ENCODE measurements at places on chromosomes 2 and 18.

- DNase-seq = no peak
Observed at GRCh38 chr2:186593523-186593922, 3.7 kb downstream of the ITGAV start.

DNA sequence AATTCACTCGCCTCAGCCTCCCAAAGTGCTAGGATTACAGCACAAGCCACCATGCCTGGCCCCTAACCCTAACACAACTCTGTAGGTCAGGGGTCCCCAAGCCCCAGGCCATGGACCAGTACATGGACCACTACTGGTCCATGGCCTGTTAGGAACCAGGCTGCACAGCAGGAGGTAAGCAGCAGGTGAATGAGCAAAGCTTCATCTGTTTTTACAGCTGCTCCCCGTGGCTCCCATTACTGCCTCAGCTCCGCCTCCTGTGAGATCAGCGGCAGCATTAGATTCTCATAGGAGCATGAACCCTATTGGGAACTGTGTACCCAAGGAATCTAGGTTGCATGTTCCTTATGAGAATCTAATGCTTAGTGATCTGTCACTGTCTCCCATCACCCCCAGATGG, 201.7 kb downstream of the NRP2 start:
- no peak for DNase-seq

DNA sequence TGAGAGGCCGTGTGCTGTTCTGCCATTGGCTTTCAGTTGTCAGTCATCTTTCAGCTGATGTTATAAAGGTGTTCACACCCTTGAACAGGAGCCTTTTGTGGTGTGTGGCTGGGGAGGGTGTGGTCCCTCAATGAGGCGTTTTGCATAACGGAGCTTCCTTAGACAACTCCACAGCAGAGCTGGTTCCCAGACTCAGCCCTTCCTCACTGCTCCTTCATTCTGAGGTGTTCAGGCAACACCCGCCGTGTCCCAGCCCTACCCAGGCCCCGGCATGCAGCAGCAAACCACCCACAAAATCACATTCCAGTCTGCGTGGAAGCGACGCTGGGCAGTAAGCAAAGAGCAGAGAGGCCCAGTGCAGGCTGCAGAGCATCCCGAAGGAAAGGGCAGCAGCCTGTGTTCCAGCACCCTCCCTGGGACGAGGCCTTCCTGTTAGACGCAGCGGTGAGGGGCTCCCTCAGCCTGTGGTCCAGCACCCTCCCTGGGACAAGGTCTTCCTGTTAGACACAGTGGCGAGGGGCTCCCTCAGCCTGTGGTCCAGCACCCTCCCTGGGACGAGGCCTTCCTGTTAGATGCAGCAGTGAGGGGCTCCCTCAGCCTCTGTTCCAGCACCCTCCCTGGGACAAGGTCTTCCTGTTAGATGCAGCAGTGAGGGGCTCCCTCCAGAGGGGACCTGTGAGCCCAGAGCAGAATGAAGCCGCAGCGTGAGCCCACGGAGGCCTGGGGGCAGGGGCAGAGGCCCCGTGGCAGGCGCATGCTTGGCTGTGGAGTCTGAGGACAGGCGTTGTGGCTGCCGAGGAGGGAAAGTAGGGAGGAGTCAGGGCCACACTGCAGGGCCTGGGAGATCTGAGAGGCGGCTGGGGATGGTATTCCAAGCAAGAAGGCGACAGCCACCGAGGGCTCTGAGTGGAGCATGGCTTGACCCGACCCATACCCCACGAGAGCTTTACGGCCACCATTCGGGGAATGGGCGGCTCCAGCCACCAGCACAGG, 201.8 kb upstream of the HDAC4 start:
- peak; percentile 33 for DNase-seq

GRCh38 chr18:34494359-34494696, 215.8 kb upstream of the DTNA start:
- DNase-seq = no peak

DNA sequence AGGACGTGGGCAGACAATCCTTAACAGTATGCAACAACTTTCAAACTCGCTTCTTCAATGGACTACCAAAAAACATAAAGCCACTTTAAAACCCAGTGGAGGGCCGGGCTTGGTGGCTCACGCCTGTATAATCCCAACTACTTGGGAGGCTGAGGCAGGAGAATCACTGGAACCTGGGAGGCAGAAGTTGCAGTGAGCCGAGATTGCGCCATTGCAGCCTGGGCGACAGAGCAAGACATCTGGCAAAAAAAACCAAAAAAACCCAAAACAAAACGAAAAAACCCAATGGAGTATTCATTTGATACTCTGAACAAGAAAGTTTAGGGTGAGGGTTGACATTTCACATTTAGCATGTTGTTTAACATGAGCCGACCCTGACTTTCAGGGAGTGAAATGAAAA, 14.0 kb downstream of the RNF125 start:
- DNase-seq = no peak

GRCh38 chr2:99626158-99626557, 136.3 kb upstream of the REV1 start:
- no peak for DNase-seq

GRCh38 chr2:141201016-141201565, 929.7 kb downstream of the LRP1B start:
- DNase-seq = no peak

DNA sequence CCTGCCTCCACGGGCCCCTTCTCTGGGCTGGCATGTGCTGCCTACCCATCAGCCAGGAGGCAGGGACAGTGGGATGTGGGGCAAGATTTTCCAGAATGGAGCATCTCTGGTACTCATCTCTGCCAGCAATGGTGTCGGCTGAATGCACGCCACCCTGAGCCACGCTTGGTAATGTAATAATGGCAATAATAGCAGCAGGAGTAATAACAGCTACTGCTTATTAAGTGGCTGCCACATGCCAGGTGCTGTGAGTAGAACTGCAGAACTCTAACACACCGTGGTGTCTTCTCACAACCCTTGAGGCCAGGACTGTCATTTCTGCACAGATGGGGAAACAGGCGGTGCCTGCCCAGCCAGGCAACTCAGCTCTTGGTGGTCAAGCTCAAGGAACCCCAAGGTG, 113.6 kb downstream of the CELF4 start:
- no peak for DNase-seq

- DNase-seq = no peak
Observed at GRCh38 chr2:227296671-227297405, 28.2 kb upstream of the MFF start.

- no peak for DNase-seq
Observed at GRCh38 chr2:169978402-169979017, 151.3 kb downstream of the UBR3 start.

GRCh38 chr2:217742276-217742675, 260.5 kb downstream of the TNS1 start:
- DNase-seq = no peak

- no peak for DNase-seq
Observed at GRCh38 chr2:516944-517343, 160.3 kb downstream of the TMEM18 start.

GRCh38 chr2:175964195-175964594, 37.9 kb downstream of the LNPK start:
- no peak for DNase-seq

GRCh38 chr2:176392249-176392648, 123.0 kb downstream of the MTX2 start:
- DNase-seq = no peak

- no peak for DNase-seq
Observed at GRCh38 chr2:236603361-236604015, 33.9 kb downstream of the ACKR3 start.

DNA sequence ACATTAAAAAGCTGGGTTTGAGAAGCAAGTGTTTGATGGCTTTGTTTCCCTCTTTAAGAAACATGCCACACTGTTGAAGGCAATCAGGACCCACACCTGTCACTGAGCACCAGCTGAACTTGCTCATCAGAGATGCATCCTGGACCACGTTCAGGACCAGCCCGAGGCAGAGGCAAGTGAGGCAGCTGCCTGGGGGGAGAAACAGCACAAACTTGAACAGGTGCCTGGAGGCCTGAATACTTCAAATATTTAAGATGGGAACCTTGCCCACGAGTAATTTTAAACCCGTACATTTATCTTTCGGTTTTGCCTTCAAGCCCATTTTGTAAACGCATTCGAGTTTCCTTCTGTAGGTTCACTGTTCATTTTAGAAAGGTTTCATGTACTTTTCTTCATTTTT, 421.3 kb downstream of the NYAP2 start:
- no peak for DNase-seq

GRCh38 chr2:232304236-232304635, 74.3 kb upstream of the ALPP start:
- DNase-seq = no peak

- no peak for DNase-seq
Observed at GRCh38 chr2:229539628-229540027, 174.7 kb downstream of the DNER start.

- no peak for DNase-seq
Observed at GRCh38 chr2:193810533-193810932, 1615.8 kb upstream of the TMEFF2 start.

- DNase-seq = no peak
Observed at GRCh38 chr2:234372506-234372905, 124.4 kb downstream of the ARL4C start.

DNA sequence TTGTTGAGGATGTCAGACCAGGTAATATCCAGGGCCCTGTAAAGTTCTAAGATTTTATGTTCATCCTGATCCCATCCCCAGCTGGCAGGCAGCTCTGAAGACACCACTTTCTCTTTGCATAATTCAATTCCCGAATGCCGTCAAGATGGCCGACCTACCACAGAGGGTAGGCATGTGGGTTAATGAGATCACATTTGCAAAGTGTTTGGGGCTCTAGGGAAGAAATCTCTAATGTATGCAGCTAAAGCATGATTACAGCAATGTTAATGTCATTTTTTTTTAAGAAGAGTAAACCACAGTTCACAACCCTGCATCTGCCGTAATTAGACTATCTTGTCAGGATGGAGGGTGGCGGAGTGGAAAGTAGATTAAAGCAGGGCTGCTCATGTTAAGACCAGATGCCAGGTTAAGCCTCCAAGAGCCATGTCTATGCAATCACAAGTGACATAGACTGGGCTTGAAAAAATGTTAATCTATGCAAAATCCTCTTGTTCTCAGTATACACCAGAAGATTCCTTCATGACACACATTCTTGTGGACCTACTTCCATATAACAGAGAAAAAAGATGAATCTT, 131.4 kb downstream of the ALK start:
- DNase-seq = no peak

DNA sequence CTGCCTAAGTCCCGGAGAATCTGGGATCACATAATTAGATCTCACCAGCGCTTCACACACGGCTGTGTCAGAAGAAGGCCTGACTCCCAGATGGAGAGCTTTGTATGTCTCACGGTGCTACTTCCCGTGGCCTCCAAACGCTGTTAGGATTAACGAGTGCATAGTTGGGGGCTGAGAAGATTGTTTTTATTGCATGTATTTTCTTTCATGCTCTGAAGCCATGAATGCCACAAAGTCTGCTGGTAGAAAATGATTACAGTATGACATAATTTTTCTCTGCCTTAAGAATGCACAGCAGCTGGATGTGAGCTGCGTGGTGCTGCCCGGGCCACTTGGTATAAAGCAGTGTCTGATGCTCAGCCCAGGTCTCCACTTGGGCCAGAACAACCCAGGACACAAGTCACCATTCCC, 166.5 kb downstream of the SEPTIN10 start:
- no peak for DNase-seq

GRCh38 chr2:217899231-217900009, 103.4 kb downstream of the TNS1 start:
- peak; percentile 54 for DNase-seq

- DNase-seq = no peak
Observed at GRCh38 chr2:79159030-79159429, 523 bp downstream of the REG3A start.

DNA sequence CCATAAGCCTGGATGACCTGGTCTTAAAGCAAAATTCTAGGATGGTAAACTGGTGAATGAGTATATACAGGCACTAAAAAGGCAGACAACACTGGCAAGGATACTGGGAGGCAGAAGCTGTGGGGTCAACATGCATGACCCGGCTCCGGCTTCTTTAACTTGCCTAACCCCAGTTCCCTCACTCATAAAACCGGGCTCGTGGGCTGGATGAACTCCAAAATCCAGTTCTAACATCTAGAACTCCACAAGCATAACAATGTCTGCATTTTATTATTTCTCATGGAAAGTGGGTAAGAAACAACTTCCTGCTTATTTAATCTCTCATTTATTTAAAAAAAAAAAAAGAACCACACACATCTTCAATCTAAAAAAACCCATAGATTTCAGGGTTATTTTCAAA, 57.3 kb downstream of the FARSB start:
- no peak for DNase-seq

- no peak for DNase-seq
Observed at GRCh38 chr2:69993048-69993565, 31.7 kb upstream of the ASPRV1 start.

DNA sequence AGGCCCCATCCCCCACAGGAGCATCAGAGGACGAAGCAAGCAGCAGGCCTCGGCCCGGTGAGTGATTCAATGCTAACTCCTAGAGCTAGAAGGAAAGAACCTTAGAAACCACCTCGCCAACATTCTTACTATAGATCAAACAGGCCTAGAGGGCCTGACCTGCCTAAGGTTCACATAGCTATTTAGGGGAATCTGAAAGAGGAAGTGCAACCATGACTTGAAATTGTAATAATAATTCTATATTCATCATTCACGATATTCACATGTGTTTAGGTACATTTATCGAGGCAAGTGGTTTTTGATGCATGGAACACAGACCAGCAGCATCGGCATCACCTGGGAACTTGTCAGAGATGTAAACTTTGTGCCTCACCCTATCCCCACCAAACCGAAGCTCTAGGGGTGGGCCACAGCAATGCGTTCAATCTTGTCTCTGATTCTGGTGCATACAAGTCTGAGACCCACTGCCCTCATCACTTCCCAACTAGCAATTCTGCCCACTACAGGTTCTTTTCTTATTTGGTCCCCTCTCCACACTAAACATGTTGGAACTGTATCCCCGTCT, 78.0 kb upstream of the DNMT3A start:
- peak; percentile 65 for DNase-seq

DNA sequence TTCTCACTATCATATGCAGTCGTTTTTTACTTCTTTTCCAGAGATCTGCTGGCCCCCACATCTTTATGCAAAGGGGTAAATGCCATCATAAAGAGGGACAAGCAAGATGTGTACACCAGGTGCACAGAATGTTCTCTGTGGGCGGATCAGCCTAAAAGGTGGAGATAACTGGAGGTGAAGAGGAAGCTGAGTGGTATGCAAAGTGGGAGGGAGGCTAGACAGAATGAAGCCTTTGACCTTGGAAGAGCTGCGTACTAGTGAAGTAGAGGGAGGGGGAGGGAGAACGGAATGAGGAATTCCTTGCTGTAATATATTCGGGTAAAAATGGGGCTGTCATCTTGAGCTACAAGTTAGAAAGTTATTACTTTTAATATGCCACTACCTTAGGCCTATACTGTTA, 287.5 kb upstream of the VRK2 start:
- DNase-seq = no peak
